Stimulated activated CD4-positive, alpha-beta T cell treated with anti-CD3 and anti-CD28 coated beads, Interleukin-4, amount 100 ng/mL, for 1 hour (primary cell): ENCODE measurements at places on chromosomes 7 and 10.

GRCh38 chr7:142412551-142413193 is 154.8 kb upstream of the PRSS58 start:
- peak; percentile 9 for DNase-seq

GRCh38 chr10:11013836-11014235 is 3.8 kb upstream of the CELF2 start:
- no peak for DNase-seq

- DNase-seq, result no peak
Observed at GRCh38 chr7:25520017-25520416, 291.7 kb upstream of the NPVF start.

DNA sequence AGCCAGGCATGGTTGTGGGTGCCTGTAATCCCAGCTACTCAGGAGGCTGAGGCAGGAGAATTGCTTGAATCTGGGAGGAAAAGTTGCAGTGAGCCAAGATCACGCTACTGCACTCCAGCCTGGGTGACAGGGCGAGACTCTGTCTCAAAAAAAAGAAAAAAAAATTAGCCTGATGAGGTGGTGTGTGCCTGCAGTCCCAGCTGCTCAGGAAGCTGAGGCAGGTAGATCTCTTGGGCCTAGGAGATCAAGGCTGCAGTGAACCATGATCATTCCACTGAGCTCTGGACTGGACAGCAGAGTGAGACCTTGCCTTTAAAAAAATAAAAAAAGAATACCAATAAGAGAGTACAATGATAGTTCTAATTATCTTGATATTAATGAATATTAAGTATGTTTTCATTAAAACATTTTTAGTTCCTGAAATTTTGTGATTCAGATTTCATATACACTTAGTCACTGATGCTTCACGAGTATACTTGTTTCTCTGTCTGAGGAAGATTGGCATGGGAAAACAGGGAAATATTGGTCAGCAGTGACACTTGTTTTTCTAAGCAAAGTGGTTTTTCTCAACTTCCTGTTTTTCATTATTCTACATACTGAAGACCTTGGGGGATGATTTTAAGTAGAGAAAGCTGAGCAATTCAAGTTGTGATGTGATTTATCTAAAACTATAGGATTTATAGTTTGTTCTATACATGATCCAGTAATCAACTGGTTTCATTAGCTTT is 76.8 kb downstream of the ADK start:
- no peak for DNase-seq

DNA sequence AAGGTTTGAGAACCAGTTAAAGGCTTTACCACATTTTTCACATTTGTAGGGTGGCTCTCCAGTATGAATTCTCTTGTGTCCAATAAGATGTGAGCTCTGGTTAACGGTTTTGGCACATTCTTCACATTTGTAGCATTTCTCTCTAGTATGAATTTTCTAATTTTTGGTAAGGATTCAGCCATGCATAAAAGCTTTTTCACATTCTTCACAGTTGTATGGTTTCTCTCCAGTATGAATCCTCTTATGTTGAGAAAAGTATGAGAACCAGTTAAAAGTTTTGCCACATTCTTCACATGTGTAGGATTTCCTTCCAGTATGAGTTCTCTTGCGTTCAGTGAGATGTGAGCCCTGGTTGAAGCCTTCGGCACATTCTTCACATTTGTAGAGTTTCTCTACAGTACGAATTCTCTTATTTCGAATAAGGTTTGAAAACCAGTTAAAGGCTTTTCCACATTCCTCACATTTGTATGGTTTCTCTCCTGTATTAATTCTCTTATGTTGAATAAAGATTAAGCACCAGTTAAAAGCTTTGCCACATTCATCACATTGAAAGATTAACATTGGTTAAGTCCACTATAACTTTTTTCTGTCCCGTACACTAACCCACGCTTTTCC is 33.2 kb upstream of the ZNF479 start:
- DNase-seq, result no peak

GRCh38 chr7:80771523-80771922 is 133.1 kb downstream of the CD36 start:
- DNase-seq, result no peak

DNA sequence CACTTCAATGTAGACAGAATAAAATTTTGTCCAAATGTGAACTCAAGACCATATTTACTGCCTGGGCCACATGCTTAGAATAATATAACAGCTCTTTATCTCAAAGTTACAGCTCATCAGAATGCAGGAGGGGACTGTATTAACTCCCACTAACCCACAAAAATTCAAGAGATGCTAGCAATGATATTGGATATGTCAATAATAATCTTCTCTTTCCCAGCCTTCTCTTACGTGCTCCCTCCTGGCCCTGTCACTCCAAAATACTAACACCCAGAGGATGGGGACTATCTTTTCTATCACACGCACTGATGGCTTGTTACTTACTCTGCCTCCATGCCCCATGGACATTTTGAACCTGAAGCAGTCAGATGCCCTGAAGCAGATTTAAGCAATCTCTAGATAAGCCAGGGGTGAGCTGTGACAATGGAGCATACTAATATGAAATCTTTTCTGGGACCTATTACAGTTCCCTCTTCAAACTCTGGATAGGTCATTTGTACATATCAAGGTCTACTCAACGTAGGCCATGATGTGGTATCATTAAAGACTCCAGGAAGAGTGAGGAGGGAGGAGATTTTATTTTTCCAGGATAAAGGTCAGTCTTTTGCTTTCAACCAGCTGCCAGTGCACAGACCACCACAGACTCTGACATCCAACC is 803.0 kb downstream of the GRM8 start:
- no peak for DNase-seq

DNA sequence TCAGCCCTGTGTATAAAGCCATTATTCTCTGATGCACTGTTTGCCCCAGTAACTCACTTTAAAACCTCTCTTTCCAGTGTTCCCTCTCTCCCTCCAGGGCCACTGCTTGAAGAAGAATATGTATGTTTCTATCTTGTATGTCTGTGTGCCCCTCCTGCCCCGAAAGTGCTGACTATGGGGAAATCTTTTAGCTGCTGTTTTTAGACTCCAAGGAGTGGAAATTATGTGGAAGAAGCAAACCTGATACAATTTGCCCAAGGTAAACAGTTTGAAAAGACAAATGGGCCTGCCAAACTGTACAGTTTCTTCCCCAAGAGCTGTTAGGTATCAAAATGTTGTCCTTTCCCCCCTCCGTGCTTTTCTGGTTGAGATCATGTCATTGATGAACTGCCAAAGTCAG is 3.4 kb downstream of the ADRA2A start:
- no peak for DNase-seq

- DNase-seq, result no peak
Observed at GRCh38 chr10:99779335-99779734, 3.1 kb upstream of the ABCC2 start.

DNA sequence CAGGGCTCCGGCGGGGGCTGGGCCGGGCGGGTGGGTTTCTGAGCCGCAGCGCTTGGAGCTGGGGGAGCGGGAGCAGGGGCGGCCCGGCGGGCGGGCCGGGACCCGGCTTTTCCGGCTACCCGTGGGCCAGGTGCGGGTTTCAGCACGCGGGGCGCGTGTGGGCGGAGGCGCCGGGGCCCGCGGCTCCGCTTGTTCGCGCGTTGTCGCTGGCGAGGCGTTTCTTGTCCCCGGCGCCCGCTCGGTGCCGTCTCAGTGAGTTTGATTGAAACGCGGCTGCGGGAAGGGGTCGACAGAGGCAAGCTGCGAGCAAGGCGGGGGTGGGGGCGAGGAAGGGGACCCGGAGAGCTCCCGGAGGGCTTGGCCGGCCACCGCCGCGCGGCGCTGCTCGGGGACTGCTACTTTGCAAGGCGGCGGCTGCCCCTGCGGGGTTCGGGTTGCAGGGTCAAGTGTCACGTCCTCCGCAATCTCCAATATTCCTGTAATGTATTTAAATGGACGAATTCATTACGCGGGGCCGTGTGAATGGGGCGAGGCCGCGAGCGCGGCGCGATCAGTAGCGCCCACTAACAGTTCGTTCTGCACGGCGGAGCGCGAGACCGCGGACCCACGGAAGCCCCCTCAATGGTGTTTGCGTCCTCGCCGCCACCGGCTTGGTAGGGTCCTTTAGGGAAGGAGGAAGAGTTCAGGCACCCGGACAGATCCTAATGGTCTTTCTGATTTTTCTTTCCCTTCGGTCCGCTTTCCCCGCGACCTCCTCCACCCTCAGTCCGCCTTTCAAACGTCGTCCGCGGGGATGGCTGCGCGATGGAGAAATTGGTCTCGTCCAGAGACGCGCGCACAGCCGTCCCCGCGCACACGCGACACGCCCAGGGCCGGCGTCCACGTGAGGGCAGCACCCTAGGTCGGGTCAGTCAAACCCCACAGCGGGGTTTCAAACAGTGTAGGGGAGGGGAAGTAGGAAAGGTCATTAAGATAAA is 76.9 kb downstream of the INSIG1 start:
- no peak for DNase-seq

GRCh38 chr7:34982371-34983019 is 54.8 kb downstream of the DPY19L1 start:
- DNase-seq, result no peak

DNA sequence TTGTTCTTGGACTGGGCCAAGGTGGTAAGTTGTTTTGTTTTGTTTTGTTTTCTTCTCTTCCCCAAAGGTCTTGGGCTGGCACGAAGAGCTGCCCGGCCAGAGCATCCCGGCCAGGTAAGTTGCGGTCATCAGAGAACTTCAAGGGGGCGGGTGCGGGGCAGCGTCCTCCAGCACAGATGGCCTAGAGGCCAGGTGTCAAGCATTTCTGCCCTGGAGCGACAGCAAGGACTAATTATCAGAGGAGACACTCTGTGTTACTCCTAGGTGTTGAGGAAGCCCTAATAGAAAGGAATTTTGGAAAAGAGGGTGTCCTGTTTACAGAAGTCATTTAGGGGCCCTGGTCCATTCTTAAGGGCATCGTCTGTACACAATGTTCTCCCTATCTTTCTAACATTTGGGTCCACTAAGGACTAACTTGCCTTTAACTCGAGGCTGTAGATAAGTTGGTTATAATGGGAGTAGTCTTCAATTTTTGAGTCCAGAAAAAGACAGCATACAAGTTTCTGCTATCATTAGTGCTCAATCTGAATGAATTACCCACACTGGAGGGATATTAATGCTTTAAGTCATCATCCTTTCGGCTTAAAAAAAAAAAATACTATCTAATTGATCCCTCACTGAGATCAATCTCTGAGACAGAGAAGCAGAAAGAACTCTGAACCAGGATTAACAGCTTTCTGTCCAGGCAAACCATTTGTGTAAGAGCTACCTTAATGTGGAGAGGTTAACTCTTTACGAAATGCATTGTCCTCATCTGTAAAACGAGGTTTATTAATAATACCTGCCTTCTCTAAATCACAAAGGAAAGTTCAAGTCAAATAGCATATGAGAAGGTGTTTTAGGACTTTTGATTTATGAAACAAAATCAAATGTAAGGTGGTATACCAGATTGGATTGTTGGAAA is 1.5 kb downstream of the ITGB8 start:
- no peak for DNase-seq

DNA sequence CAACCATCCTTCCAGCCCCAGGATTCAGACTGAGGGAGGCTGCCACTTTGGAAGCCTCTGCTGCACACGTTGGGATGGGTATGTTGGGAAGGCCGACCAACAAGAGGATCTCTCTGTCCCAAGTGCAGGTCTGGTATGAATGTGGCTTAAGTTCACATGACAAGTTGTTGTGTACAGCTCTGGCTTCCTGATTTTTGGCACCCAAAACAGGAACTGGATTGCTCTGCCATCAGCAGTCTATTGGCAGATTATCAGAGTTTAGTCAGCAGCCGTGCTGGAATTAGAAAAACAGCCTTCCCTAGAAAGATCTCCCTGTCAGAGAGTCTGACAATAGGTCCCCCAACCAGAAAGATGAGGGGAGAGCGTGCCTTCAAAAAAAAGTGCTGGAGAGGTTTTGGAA is 66.9 kb downstream of the GOLGA7B start:
- DNase-seq, result no peak

DNA sequence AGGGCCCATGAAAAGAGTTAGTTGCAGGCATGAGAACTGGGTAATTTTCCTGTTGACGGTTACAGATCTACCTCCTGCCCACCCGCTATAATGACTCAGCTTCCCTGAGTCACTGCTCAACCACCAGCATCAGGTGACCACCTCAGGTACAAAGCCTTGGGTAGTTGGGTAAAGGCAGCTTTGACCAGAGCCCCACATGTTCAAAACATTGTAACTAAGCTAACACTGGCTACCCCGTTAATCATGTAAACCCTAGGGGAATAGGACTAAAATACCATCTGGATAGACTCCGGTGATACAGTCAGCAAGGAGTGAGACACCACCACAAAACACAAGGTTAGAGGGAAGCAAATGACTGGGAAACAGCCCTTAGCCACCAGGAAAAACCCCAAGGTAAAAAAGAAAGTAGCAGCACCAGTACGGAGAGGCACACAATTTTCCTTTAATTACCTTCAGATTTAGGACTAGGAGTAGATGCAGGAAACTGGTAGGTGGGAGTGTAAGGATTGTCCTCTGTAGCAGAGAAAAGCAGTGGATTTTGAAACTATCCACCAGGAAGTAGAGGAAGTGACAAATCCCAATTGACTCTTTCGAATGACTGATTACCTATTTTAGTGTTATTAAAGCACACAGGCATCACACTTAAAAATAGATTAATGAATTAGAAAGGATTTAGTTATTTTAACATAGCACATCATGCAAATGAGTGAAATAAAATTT is 103.5 kb upstream of the PDLIM1 start:
- DNase-seq, result no peak

GRCh38 chr10:983401-983800 is 4.8 kb upstream of the GTPBP4 start:
- DNase-seq, result no peak

- no peak for DNase-seq
Observed at GRCh38 chr10:126969310-126969709, 64.1 kb downstream of the DOCK1 start.

GRCh38 chr7:80665526-80665925 is 27.1 kb downstream of the CD36 start:
- DNase-seq, result no peak

DNA sequence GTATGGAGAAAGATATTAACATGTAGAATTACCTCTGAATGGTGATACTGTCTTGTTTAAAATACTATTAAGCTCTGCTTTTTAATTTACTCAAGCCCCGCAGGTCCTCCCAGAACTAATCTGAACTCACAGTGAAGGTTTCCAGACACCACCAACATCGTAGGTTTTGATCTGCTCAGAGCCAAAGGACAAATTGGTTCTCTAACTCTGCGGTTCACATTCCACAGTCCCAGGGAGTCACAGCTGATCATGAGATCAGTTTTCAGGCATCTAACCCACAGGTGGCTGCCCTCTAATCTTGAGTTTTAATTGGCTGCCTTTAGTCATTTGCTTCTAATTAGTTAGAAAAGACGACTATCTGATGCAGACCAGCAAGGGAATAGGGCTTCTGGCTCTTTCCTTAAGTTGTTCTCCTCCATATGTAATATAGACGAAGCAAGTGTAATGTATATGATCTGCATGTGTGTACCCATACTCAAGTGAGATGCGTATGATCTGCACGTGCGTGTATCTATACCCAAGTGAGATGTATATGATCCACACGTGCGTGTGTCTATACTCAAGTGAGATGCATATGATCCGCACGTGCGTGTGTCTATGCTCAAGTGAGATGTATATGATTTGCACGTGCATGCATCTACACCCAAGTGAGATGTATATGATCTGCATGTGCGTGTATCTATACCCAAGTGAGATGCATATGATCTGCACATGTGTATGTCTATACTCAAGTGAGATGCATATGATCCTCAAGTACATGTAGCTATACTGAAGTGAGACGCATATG is 331.5 kb upstream of the NPVF start:
- no peak for DNase-seq

- no peak for DNase-seq
Observed at GRCh38 chr10:11679946-11680345, 62.2 kb upstream of the ECHDC3 start.
